ENCODE measurements at places on chromosomes 6 and 20.
A peak's percentile ranks its signal among the peaks of the same experiment; 100 is the strongest.

DNA sequence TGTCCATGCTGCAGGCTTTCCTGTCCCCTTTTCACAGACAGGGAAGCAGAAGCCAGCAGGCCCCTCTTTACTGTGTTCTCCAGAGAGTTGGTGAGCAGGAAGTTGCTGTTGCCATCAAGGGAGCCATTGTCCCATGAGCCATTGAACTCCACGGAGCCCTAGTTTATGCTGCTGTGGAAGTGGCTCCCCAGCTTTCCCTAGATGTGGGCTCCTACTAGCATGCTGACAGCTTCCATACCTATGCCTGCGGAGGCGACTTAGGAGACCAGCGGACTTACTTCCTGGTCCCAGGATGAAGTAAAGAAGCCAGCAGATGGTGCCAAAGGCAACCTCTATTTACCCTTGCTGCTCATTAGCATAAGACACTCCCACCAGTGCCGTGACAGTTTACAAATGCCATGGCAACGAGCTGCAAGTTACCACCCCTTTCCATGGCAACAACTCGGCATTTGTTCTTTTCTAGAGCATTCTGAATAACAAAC lies 30.8 kb upstream of the FKBP1A start:
- no peak for DNase-seq

- DNase-seq, result no peak
These were observed 63.3 kb downstream of the SASH1 start for GRCh38 chr6:148405894-148406293.

- no peak for DNase-seq
These were observed 269.8 kb downstream of the FARS2 start for GRCh38 chr6:5531161-5531560.

DNA sequence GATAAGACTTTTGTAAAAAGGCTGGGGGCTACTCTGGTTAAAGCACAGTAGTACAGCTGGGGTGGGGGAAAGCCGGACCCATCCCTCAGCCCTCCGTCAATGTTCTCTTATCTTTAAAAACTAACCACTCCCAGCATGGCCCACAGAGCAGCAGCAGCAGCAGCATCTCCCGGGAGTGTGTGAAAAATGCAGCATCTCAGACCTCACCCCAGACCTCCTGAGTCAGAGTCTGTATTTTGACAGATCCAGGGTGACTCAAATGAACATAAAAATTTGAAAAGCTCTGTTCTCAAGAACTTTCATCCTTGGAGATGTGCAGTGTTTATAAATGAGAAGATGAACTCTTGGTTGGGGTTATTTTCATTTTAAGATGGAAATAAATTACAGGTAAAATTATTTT lies 277.7 kb upstream of the ECI2 start:
- no peak for DNase-seq

GRCh38 chr6:36320475-36320874 lies 16.2 kb downstream of the BNIP5 start:
- DNase-seq, result no peak

DNA sequence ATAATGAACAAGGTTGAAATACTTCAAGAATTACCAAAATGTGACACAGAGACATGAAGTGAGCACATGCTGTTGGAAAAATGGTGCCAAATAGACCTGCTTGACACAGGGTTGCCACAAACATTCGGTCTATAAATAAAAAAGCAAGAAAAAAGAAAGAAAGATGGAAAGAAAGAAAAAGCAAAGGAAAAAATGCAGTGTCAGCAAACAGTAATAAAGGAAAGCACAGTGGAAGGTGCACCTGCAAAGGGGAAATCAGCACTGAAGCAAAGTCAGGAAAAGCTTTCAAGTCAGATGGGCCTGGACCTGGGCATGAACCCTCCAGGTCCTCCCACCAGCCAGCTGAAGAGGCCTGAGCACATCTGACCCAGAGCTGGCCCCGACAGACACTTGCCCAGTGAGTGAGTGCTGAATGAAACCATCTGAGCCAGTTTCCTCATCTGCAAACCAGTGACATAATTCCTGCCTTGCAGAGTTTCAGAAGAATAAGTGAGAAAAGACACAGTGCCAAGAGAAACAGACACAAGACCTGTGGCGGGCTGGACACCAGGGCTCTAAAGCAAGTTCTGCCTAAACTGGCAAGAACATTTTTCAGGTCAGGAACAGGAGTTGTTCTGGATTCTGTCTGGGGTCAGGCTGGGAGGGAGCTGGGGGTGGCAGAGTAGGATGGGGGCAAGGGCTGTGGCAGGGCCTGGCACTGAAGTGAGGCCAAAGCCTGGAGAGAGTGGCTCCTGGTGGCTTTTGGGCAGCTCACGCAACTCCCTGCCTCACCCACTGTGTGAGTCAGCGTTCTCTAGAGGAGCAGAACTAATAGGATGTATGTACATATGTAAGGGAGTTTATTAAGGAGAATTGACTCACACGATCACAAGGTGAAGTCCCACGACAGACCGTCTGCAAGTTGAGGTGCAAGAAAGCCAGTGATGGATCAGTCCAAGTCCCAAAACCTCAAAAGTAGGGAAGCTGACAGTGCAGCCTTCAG lies 23.9 kb upstream of the MICB start:
- DNase-seq, result no peak

DNA sequence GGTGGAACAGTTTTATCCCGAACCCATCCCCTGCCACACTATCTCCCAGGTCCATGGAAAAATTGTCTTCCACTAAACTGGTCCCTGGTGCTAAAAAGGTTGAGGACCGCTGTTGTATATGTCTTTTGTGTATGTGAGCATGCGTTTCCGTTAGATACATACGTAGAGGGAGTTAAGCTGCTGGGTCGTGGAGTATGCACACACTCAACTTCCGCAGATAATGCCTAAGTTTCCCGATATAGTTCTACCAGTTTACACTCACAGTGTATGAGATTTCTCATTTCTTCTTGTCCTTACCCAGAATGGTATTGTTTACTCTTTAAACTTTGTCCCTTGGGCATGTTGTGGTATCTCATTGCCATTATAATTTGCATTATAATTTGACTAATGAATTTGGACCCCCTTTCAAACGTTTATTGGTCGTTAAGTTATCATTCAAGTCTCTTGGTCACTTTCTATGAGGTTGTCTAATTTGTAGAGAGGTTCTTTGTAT lies 50.5 kb upstream of the SCAF8 start:
- DNase-seq, result no peak

- no peak for DNase-seq
These were observed 15.1 kb downstream of the TBC1D32 start for GRCh38 chr6:121319112-121319553.

GRCh38 chr6:159184559-159184958 lies 15.4 kb downstream of the FNDC1 start:
- DNase-seq, result no peak

DNA sequence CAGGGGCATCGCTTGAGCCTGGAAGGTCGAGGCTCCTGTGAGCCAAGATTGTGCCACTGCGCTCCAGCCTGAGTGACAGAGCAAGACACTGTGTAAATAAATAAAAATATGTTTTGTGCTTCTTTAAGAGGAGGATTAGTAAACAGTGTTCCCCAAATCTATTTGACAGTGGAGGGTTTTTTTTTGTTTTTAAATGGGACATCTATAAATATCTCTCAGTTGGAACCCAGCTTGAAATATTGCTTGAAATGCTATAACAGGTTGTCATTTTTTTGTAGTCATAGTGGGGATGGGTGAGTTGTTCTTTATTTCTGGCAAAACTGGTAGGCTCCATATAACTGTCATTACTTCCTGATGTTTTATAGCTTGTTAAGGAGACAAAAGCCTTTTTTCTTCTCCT lies 54.3 kb downstream of the CARMIL1 start:
- no peak for DNase-seq

GRCh38 chr20:49283703-49284625 lies 6.1 kb upstream of the ZNFX1 start:
- no peak for DNase-seq

DNA sequence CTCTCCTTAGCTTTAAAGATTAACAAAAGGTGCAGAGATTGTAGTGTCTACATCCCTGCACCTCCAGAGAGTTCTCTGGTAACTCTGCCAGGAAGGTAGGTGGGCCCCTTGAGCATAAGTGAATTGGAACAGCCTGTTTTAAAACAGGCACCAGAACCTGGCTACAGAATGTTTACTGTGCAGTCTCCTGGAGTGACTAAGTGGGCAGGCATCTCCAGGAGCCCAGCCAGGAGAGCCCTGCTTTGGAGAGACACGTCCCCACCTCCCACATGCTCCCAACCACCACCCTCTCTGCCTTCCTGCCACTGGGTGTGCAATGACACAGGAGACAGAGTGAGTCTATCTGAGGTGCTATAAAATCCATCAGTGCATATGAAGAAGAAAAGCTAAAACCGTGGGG lies 110.3 kb upstream of the EYA4 start:
- peak; percentile 87 for DNase-seq

DNA sequence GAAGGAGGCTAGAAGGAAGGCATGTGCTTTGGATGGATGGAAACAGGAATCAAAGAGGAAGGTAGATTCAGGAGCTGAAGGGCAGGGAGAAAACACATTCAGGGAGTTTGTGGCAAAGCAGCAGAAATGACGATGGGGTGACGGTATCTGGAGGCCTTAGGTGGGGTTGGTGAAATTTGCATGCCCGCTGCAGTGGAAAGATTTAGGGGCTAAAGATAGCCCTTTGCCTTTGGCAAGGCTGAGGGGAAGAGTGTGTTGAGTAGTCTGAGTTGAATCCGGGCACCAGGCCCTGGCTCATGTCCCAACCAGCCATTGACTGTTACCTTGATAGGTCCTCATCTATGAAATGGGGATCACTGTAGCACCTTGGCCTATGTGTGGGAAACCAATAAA lies 1.3 kb downstream of the GZF1 start:
- DNase-seq, result no peak

DNA sequence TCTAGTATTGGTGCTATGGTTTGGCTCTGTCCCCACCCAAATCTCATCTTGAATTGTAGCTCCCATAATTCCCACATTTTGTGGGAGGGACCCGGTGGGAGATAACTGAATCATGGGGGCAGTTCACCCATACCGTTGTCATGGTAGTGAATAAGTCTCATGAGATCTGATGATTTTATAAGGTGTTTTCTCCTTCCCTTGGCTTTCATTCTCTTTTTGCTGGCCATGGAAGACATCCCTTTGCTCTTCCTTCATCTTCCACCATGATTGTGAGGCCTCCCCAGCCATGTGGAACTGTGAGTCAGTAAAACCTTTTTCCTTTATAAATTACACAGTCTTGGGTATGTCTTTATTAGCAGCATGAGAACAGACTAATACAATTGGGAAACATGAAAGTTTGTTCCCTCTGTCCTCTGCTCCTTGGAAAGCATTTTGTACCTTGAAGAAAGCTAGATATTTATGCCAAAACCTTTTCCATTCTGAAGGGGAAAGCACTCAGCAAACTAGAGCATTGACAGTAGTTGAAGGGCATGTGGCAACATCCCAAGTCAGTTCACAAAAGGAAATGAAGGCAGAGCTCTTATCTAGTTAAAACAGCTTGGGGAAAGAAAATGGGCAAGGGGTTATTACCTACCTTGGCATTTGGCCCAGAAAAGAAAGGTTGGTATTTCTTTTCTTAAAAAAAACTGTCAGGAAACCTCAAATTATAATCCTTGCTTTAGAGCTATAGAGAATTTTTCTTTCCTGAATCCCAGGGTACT lies 10.7 kb upstream of the TNFAIP3 start:
- DNase-seq, result no peak

DNA sequence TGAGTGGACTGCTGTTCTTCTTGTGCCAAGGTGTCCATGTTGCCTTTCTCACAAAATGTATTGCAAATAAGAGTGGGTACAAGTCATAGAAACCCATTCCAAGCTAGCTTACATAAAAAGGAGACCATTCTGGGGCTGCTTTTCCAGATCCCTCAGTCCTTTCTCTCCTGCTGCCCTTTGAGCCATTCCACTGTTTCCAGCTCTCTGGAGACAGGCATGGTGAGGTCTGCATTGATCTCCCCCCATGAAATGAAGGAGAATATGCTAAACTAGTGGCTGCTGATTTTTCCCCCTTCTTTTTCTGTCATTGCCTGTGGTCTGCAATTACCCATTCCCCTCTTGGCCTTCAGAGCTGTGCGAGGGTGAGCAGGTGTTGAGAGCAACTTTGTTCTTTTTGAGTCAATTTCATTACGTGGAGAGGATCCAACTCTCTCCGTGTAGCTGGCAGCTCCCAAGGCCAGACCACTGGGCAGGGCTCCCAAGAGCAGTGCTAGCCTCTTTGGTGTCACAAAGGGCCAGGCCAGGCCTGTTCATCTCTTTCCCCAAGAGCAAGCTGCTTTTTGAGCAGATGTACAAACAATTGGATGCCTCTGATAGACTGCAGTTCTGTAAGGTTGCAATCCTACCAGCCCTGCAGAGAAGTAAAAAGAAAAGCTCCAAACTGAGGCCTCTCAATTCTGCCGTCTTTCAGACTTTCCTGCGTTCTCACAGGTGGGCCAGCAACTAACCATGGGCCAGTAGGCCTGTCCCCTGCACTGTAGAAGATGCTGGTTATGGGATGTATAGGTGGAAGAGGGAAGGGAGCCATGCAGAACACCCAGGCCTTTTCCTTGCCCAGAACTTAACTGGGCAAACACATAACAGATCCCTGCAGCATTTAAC lies 96.1 kb upstream of the ARMC2 start:
- DNase-seq, result no peak

DNA sequence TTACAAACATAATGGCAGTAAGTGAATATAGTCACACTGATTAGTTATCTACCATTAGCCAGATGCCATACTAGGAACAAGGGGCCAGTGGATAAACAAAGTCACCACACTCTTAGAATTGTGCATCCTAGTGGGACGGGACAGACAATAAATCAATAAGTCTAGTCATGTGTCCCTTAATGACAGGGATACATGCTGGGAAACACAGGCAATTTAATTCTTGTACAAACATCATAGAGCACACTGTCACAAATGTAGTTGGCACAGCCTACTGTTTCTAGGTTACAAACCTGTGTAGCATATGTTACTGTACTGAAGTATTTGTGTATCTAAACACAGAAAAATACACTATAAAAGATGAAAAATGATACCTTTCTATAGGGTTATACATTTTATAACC lies 123.0 kb upstream of the FAM184A start:
- no peak for DNase-seq
